AG04449 (cell line): ENCODE measurements at places on chromosomes 5 and 9.
A peak's percentile ranks its signal among the peaks of the same experiment; 100 is the strongest.

DNA sequence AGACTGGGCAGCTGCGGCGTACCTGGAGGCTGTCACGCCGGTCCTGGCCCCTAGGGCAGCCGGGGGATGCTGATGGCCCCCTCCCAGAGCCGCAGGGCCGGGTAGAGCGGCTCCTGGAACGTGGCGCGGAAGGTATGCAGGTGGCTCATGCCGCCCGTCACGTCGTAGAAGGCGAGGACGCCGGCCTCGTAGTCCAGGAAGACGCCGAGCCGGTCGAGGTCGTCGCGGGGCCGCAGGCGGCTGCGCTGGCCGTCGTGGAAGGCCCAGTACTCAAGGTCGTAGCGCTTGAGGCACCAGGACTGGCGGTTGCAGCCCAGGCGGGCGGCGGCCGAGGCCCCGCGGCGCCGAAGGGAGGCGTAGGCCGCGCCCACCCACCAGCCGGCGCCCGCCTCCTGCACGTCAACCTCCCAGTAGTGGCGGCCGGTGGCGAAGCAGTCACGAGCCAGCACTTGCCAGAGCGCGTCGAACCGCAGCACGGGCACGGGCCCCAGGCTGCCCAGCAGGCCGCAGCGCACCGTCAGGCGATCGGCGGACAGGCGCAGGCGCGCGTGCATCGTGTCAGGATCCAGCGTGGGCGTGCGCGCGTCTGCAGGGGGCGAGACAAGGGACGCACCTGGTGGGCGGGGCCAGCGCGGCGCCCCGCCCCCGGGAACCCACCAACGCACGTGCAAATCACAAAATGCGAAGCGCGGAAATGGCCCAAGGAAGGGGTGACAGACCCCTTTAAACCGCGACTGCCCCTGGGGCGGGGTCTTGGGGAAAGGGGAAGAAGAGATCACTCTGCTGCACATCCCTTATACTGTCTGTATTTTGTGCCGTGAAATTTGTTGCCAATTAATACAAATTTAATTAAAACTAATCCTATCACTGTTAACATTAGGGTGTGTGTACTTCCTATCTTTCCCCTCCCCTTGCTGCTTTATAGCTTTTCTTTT, 31.2 kb downstream of the NANS start:
- no peak for DNase-seq

DNA sequence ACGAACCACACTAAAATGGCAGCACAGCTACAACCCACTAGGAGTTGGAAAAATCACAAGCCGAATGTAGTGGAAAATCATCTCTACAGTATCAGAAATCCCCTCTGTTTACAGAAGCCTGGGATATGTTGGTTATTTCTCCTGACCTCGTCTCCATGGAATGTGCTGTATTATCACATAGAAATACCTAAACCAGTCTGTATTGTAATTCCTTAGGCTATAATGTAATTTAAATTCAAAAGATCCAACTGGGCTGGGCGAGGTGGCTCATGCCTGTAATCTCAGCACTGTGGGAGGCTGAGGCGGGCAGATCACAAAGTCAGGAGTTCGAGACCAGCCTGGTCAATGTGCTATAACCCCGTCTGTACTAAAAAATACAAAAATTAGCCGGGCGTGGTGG, 244.8 kb upstream of the MPDZ start:
- DNase-seq = no peak

DNA sequence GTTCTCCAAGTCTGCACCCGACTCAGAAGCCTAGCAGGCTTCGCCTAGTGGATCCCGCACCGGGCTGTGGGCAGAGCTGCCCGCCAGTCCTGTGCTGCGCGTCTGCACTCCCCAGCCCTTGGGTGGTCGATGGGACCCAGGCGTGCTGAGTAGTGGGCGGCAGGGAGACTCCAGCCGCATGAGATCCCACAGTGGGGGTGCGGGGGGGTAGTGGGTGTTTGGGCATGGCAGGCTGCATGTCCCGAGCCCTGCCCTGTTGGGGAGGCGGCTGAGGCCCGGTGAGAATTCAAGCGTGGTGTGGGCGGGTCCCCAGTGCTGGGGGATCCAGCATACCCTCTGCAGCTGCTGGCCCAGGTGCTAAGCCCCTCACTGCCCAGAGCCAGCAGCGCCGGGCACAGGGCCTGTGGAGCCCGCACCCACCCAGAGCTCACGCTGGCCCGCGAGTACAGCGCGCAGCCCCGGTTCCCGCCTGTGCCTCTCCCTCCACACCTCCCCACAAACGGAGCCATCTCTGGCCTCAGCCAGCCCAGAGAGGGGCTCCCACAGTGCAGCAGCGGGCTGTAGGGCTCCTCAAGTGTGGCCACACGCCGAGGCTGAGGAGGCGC, 53.9 kb upstream of the BNC2 start:
- no peak for DNase-seq

DNA sequence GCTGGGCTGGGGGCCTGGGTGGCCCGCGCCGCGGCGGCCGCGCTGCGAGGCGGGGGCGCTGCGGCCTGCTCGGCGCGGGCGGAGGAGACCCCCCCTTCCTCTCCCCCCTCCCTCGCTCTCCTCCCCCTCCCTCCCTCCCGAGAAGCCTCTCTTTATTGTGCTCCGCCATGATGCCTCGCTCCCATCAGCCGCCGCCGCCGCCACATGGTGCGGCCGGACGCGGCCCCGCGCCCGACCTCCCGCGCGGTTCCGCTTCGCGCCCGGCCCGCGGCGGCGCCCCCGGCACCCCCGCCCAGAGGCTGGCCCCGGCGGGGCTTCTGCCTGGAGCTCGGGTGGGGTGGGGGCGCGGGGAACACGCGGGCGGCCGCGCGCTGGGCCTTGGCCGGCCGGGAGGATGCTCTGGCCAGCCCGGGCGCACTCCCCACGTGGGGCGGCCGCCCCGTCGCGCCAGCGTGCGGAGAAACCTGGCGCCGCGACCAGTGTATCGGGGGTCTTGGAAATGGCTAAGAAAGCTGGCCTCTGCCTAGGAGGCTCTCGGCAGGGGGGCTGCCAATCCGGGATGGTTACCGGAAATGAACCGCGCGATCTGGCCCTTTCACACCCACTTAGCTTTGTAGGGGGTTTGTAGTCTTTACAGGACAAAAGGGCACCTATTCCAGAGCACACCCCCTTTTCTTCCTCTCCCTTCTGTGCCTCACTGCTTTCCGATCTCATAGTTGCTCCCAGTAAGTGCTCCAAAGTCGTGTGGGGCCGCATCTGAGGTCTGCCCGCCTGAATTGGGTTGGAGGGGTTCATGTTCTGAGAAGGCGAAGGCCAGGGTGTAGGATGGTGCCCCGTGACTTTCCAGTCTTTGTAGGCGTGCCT, 1.0 kb downstream of the SET start:
- DNase-seq = no peak

DNA sequence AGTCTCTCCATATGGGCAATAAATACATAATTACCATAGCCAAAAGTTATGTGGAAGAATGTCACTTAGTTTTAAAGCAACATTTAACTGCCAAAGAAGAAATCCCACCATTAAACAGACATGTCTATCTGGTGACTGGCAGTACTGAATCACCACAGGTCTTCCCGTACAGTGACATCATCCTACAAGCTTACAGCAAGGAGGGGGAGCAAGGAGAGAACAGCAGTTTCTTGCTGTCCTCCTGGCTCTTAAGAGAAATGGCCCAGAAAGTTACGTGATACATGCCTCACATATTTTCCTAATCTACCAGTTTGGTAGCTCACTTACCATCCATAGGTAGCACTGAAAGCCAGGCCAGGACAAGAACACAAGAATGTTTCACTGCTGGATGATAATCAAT, 671.0 kb downstream of the DMRTA1 start:
- peak; percentile 52 for DNase-seq

DNA sequence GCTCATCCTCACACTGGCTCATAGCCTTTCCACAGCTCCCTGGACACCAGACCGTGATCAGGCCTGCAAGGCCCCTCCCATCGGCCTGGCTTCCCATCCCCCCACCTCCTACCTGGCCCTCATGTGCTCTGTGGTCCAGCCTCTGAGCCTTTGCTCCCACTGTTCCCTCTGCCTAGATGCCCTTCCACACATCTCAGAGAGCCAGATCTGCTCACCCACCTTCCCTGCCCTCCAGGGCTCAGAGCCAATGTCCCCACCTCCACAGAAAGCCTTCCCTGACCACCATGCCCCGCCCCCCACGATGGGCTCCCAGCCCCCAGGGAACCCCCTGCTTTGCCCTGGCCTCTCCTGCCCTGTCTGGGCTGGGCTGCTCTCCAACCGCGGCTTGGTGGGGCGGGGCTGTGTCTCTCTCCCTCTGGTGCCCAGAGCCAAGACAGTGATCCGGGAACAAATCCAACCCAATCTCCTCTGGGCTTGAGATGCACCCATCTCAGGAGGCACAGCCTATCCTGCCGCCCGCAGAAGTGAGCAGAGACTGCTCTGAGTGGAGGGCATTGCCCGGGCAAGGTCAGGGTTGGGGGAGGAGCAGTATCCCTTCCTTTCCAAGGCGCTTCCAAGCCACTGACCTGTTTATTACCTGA, 1.6 kb downstream of the NINJ1 start:
- no peak for DNase-seq
